HFF-Myc (cell line): ENCODE measurements at places on chromosomes 7 and 10.

DNA sequence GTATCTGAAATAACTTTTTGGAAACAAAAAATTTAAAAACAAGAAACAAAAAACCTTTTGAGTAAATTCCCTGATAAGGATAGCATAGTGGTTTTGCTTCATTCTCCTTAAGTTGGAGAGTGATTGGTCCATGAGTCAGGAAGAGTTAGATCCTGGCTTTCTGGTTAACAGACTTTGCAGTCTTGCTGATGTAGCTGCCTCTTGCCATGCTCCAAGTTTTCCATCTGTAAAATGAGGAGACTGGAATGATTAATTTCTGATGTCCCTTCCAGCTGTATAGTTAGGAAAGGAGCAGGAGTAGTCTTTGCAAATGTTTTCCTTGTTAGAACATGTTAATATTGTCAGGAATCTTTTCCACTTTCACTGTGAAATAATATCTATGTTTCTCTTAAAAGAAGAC lies 266.6 kb downstream of the DNAJB9 start:
- DNase-seq, result no peak

GRCh38 chr7:107499731-107500130 lies 29.9 kb downstream of the GPR22 start:
- DNase-seq, result no peak

GRCh38 chr10:77686096-77686495 lies 48.5 kb upstream of the KCNMA1 start:
- no peak for DNase-seq

GRCh38 chr7:26307226-26307625 lies 15.6 kb downstream of the SNX10 start:
- DNase-seq, result no peak

DNA sequence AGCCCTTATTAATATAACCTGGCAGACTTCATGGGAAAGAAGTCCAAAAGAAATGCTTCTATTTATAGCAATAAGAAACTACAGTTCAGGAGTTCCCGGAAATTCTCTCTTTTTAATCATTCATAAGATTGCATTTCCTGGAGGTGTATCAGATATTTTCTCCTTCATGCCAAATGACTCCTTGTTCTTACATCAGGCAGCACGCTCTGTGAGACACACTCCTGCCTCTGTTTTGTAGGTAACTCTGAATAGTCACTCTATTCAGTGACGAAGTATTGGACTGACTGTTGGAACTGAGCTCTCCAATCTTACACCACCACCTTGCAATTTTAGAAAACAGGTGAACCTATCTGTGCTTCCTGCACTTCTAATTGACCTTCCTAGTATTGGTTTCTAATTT lies 78.7 kb upstream of the MSRB2 start:
- DNase-seq, result no peak

DNA sequence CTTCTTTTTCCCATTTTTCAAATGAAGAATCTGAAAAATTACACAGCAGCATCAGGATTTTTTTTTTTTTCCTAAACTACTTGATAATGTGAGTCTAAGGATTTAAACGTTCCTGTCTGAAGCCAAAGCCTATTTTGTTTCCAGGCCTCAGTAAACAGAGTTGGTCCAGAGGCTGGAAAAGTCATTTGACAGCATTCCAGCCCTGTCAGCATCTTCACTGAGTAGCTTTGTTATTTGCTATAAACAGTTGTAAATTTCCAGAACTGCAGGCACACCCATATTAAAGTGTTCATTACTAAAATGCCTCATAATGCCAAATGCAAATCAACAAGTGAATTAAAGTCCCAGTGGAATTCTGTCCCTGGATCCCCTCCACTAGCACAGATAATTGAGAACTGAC lies 35.5 kb upstream of the KMT2E start:
- no peak for DNase-seq

DNA sequence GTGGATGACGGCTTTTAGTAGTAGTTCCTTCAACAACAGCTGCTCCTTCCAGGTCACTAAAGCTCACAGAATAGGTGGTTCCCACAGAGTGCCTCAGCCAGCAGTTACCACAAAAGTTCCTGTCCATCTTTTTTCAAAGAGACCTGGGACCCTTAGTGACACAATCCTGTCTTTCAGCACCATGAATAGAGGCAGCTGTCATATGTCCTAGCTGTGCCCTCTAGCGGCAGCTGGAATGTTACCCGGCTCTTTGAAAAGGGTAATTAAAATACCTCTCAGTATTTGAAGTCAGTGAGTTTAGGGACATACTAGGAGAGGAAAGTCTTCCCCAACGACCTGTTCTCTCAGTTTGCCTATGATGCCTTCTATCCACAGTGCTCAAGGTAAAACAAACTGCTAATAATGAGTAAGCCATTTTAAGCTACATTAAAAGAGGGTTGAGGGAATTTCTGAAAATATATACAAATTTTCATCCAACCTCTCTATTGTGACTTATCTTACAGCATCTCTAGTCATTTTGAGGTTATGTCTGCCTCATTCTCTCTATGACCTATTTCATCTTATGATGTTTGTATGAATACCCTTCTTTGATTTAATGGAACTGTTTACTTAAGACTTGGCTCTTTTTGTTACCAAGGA lies 290.8 kb downstream of the NXPH1 start:
- DNase-seq, result no peak

DNA sequence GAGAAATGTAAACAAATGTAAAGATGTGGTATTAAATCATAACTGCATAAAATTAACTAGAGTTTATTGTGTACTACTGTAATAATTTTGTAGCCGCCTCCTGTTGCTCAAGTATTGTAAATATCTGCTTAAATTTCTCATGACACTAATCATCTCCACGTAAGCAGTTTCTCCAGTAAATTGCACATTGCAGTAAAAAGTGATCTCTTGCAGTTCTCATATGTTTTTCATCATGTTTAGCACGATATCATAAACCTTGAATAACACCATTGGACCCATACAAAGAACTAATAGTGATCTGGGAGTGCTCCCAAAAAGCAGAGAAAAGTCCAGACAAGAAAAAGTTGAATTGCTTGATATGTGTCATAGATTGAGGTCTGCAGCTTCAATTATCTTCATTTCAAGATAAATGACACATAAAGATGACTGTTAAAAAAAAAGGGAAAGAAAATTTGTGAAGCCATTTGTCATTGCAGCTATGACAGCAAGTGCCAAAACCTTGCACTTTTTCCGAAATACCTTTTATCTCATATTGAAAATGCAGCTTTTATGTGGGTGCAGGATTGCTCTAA lies 15.3 kb downstream of the LIPA start:
- DNase-seq, result no peak

GRCh38 chr7:47304727-47305719 lies 276.9 kb downstream of the TNS3 start:
- DNase-seq, result no peak

GRCh38 chr10:86655596-86655995 lies 1.2 kb downstream of the OPN4 start:
- DNase-seq, result no peak

DNA sequence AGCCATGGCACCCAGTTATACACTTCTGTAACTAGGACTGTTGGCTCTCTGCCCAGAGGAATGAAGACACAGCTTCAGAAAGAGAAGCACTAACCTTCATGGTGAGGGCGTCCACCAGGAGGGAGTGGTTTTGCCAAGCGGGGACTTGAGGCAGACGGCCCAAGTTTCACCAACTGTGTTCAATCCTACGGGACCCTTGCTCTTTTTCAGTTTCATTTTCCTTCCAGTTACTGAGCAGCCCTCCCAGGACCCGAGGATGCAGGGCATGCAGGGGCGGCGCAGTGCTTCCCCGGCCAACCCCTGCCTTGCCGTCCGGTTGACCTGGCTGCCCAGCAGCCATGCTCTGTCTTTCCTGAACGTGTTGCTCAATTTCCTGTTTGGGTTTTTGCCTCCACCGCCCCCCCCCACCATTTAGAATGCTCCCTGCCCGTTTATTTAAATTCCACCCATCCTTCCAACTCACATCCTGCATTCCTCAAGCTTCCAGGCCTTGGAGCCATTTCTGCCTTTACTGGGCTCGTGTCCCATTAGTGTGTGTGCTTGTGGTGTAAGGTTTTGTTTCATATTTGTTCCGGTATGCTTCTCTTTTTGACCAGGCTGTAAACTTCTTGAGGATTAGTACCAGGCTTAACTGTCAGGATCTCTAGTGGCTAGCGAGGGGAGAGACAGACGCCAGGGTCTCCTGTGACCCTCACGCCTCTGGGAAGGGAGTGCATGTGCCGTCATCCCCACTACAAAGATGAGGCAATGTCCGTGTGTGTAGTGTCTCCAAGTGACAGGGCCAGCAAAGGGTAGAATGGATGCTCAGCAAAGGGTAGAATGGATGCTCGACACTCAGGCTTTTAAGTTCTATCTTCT lies 31.6 kb downstream of the IL15RA start:
- peak; percentile 78 for DNase-seq

GRCh38 chr7:118148930-118149329 lies 35.0 kb upstream of the LSM8 start:
- DNase-seq, result no peak

DNA sequence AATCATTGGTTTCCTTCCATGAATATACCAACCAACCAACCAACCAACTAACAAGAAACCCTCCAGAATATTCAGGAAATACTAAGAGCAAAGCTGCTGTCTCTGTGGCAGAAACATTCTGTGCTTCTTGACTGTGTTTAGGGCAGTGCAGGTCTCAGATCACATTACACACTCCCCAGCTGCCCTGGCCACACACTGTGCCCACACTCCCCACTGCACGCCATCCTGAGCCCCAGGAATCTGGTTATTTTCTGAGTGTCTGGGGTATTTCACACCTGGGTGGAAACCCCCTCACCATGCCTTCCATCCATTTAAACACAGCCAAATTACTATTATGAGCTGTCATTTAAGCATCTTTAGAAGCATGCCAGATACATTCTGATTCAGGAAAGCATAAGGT lies 183.7 kb upstream of the ANK3 start:
- DNase-seq, result no peak

DNA sequence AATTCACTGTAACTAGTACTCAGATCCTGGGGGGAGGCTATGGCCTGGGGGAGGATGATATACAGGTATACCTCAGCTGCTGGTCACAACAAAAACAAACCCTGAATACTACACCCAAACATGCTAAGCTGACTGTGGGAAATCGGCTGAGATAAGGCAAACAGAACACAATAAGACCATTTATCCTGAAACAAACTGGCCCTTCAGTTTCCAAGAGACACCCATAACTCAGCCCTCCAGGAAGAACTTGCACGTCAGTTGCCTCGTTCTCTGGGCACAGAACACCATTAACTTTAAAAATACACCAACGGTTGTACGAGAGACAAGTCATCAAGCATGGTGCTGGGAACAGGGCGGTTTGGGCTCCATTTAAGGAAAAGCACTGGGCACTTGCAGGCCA lies 24.1 kb upstream of the KCNMA1 start:
- no peak for DNase-seq

DNA sequence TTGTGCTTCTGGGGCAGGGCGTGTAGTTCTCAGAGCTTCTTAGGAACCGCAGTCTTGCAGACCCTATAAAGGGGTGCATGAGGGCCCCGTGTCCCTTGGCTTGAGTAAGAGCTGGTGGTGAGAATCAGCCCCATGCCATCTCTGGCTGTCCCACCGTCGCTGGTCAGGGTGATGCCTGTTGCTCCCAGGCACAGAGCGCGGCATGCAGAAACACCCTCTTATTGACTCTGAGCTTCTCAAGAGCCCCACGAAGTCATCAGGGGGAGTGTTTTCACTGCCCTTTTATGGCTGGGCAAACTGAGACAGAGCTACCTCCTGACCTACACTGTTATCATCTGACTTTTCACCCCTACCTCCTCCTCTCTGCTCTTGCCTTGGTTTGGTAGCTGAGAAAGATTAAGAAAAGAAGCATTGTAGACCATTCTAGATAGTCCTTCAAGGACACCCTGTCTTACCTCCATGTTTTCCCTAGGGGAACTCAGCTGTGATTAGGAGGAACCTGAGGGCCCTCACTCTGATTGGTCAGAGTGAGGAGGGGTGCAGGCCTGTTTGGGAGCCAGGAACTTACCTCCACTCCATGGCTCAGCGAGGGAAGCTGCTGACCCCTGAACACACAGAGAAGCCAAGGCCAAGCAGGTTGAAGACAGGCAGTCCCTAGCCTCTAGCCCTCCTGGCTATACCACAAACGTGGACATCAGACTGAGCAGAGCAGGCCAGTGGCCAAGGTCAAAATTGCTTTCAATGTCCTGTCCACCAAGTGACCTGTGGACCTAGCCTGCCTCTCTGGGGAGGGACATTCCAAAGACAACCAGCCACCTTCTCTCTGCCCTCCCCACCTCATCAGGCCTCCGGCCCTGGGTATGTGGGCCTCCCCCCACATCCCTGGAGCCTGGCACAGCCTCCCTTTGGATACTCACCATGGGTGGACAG lies 17.6 kb downstream of the UNC5B start:
- DNase-seq, result no peak

DNA sequence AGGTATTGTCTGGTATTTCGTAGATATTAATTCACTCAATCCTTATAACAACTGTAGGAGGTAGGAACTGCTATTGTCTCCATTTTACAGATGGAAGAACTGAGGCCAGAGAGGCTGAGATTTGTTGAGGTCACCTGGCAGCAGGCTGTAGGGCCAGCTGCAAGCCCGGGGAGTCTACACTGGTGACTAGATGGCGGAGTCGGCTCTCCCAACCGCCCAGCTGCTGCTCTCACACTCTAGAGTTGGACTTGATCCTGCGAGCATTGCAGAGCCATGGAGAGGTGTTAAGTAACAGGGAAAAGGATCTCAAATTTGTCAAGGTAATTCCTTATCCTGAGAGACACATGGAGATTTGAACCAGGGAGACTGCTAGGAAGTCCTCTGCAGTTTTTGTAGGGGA lies 124.1 kb downstream of the CAMK1D start:
- no peak for DNase-seq

- DNase-seq, result no peak
Measured at GRCh38 chr7:158255558-158255957, 332.1 kb downstream of the PTPRN2 start.

DNA sequence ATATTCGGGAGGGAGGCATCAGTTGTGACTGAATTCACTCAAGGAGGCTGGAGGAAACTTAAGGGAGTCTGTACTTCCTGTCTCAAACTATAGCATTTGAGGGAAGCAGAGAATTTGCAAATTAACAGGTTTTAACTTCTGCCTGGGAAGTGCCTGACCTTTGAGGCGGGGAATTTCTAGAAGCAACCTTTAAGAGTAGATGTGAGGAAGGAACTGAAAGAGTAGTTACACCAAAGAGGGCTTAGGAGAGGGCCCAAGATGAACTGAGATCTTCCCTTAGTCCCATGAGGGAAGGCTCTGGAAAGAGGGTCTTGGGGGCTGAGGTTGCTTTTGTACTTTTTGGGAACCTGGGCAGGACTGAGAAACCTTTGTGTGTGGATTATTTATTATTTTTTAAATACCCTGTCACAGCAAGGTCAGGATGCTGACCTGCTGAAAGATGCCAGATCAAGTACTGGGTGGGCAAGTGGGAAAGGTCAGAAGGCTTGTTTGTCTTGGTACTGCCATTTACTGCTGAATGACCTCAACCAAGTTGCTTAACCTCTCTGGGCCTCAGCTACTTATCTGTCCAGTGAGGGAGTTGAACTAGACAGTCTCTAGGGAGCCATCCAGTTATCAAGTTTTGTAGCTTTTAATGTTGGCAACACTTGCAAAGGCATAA lies 2.4 kb downstream of the GPR158 start:
- no peak for DNase-seq

- no peak for DNase-seq
Measured at GRCh38 chr10:4215963-4216575, 431.1 kb upstream of the KLF6 start.
